ENCODE measurements at places on chromosomes 1 and 21.

- DNase-seq = no peak
Measured at GRCh38 chr1:234709473-234710228, 99.7 kb upstream of the IRF2BP2 start.

- DNase-seq = no peak
Measured at GRCh38 chr1:33317946-33318345, 3.0 kb downstream of the A3GALT2 start.

DNA sequence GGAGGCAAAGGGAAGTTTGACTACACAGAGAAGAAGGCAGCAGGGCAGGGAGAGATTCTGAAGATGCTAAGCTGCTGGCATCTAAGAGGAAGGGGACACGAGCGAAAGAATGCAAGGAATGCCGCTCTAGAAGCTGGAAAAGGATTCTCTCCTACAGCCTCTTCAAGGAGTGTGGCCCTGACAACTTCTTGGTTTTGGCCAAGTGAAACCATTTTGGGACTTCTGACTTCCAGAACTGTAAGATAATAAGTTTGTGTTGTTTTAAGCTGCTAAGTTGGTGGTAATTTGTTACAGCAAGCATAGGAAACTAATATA, 28.5 kb downstream of the MGST3 start:
- no peak for DNase-seq

GRCh38 chr1:108858230-108858950, 1.5 kb upstream of the AKNAD1 start:
- DNase-seq = peak; percentile 24

Data from RPMI7951 (cell line).